ENCODE measurements at places on chromosomes 11 and 22.

DNA sequence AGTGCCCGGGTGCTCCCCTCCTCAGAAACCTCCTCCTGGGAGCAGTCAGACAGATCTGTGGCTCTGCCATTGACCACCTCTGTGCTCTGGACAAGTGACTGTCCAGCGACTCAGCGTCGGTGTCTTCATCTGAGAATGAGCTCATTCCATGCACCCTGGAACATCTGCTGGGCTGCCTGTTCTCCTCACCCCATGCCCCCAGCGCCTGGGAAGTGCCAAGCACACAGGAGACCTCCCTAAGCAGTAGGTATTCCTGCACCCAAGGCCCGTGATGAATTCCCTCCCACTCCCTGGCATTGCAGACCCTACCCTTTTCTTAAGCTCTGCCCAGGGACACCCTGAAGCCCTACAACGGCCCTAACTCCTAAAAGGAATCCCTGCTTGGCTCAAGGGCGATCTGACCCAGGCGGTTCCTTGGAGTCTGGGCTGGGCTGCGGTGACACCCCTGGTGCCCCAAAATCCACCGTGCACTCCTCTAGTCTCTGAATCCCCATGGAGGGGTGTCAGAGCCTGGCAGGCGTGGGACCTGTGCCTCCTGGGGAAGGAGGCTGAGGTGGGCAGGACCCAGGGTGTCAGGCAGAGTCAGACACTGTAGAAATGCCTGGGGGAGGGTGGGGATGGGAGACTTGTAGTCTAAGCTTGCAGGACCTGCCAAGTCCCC is 92.0 kb downstream of the CEP164 start:
- DNase-seq, result no peak

DNA sequence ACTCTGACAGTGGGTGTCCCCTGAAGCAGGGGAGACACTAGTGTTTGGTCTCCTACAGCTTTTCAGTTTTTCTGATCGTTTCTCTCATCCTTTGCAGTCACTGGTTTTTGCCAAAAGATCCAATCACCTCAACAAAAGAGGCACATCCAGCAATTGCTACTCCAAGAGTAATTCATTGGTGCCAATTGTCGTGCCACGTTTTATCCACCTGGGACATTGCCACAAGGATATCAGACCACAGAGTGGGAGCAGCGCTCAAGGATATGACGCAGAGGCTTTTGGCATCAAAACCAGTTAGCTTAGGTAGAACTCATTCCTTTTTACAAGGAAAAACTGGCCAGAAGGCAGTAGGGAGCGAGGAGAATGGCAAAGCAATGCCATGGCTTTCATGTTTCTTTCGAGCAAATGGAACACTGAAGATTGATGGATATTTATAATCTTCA is 40.9 kb upstream of the BLID start:
- DNase-seq, result no peak

GRCh38 chr11:123833095-123833494 is 26.9 kb upstream of the OR6M1 start:
- no peak for DNase-seq

DNA sequence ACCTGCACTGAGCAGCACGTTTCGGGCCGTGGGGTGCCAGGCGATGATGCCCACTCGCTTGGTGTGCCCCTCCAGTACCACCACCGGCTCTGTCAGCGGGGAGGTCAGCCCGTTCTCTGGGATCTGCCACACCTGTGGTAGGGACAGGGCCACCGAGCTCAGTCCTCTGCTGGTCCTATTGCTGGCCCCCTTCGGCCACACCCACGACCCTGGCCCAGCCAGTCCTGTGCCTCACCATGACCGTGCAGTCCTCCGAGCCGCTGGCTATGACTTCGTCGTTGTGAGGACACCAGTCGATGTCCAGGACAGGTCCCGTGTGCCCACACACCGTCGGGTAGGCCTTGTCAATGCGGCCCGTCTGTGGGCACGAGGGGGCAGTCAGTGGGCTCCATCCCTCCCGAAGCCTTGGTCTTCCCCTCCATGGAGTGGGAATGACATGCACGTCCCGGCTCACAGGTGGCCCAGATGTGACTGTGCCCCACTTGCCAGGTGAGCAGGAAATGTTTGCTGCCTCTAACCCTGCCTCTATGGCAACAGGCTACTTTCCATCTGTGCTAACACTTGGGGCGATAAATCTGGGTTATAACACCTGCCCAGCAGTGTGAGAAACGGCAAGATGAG is 1.4 kb downstream of the CORO1B start:
- DNase-seq, result no peak

DNA sequence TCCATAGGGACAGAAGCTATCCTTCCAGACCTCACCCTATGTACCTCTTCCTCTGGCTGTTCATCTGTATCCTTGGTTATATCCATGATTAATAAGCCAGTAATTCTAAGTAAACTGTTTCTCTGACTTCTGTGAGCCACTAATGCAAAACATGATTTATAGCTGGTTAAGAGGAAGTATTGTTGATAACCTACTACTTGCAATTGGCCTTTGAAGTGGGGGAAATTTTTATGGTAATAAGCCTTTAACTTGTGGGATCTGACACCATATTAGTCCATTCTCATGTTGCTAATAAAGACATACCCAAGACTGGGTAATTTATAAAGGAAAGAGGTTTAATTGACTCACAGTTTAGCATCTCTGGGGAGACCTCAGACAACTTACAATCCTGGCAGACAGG is 21.9 kb downstream of the CASP12 start:
- no peak for DNase-seq

DNA sequence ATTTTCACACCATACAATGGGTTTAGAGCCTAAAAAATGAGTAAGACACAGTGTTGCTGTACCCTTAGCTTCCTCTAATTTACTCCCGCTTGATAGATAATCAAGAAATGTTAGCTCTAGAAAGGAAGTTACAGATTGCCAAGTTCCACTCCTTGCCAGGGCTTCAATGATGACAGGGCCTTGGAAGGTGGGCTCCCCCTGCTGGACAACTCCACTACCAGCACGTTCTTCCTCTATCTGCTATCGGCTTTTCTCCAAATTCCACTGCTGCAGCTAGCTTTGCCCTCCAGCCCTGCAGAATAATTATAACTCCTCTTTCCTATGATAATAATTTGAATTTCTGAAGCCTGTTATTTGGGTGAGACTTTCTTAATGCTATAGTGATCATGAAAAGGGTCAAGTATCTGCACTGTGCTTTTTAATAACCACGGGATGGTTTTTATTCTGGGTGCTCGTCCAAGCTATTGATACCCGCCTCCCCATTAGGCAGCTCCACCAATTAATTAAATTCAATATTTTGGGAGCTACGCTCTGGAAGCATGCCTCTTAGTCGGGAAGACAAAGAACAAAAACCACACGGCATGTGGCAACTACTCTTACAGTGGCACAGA is 9.0 kb downstream of the SYN3 start:
- DNase-seq, result peak; percentile 42

DNA sequence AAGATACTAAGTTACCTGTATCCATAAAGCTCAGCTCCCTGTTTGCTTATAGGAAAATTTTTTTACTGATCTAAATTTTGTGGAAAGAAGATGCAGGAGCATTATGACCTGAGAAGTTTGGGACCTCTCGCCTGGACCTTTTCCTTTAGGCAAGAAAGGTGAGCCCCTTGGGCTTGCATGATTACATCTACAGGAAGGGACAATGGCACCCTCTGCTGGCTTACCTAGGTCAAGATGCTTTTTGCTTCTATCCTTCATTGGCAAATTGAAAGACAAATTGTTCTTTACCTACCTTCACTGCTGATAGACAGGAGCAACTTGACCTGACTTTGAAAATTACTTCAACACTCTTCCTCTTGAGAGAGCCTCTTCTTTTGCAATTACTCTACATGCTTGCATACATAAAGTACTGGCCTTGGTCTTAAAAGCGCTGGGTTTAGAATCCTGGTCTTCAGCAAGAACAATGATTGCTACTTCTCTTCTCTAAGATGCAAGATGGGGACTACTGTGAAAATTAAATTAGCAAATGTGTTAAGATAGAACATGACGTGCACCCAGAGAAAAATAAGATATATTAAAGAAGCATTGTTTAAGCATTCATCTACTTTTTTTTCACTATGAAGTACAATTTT is 147.2 kb downstream of the TRPC6 start:
- peak; percentile 26 for DNase-seq

- no peak for DNase-seq
Measured at GRCh38 chr22:17880020-17880419, 105.8 kb upstream of the BID start.

- no peak for DNase-seq
Measured at GRCh38 chr22:48894804-48895250, 932.8 kb downstream of the BRD1 start.

DNA sequence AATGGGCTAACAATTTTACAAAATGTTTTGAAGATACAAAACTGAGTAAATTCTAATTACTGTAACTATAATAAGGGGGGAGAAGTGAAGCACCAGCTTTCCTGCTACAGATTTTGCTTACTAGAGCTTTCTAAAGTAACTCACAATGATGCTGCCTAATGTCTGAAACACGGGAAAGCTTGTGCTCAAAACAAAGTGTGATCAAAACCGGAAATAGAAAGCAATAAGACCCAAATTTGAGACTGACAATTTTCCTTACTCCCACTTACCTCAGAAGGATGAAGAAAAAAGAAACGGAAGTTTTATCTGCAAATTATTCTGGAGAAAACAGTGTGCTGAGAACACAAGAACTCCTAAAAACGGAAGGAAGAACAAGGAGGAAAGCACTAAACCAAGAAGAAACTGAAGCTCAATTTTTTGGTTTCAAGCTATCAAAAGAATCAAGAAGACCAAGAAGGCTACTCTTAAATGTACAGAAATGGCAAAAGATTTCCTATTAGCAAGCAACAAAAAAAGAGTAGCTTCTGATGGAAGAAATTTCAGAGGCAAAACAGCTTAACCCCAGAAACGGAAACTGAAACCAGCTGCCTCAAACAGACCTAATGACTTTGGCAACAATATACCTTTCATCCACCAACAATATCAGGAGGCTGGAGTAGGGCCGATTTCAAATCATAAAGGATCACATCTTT is 33.4 kb downstream of the AMBRA1 start:
- peak; percentile 29 for DNase-seq

Data from DMS153 (cell line).